ENCODE measurements at places on chromosomes 3 and 15.

DNA sequence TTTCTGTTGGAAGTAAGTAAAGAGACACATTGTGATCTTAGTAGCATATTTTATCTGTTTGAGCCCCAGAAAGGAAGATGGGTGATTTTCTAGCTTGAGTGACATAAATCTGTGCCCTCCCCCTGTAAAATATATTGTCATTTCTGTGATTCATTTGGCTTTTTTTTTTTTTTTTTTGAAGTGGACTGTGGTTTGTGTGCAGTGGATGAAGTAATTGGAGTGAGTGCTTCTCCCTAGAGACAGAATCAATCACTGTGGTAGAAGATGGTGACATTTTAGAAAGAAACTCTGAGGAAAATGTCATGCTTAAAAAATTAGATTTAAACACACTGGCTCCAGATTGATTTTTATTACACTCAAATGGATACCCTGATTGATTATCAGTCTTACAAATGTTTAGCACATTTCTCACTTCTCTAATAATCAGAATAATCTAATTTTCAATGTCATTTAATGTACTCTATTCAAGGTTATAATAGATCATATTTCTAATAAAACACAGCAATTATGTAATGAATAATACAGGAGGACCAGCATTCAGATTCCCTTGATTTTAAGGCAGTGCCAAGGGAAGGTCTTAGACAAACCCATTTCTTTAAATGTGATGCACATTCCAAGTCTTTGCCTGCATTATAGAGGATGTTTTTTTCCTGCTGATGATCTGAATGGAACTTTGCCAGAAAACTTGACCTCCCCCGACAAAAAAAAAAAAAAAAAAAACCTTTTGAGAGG is 116.6 kb downstream of the TOP2B start:
- DNase-seq = no peak

DNA sequence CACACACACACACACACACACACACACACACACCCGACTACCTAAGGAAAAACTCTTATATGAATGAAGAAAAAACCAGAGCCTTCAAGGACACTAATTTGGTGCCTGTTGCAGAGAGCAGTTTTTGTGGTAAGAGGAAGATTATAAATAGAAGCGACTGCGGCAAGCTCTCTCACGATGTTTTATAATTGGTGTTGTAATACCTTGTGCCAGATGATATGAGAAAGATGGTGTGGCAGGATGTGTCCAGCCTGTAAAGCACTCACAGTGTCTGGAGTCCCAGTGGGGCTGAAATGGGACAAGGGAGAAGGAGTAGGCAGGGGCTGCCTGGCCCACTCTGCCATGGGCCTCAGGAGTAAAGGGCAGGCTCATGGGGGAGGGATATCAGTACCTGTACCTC is 839.9 kb downstream of the AGBL1 start:
- DNase-seq = no peak

DNA sequence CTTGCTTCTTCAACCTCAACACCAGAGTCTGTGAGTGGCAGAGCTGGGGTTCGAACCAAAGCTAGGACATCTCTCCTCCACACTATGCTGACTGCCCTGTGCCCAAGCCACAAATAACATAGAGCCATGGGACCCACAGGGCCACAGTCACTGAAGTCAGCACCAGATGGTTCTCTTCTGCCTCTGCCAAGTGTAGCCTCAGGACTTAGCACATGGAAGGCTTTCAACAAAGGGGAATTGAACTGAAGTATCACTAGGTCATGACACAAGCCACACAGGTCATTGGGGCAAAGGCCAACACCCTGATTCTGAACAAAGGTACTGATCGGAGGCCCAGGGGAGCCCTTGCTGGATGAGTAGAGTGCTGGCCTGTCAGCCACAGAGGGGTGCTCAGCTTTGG is 83.6 kb downstream of the BDH1 start:
- DNase-seq = no peak

GRCh38 chr15:82910721-82911120 is 41.8 kb downstream of the HOMER2 start:
- no peak for DNase-seq

DNA sequence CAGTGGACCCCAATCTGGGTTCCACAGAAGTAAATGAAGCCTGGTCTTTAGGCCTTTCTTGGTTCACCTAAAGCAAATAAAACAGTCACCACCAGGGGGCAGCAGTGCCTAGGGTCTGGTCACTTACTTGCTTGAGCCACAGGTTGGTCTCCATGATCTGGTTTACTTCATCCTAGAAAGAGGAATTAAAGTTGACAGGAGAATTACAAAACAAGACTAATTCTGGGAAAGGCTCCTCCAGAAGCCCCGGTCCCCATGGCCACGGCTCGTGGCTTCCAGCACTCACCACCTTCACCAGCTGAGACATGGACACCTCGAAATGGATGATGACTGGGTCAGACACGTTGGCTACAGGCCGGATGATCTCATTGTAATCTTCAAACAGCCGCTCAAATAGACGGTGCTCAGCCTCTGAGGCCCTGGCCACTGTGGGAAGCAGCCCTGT is 2.3 kb downstream of the CHRNA3 start:
- peak; percentile 55 for DNase-seq

- DNase-seq = no peak
Measured at GRCh38 chr15:51224428-51224827, 114.0 kb downstream of the CYP19A1 start.

- DNase-seq = no peak
Measured at GRCh38 chr3:62502315-62503300, 129.3 kb upstream of the FEZF2 start.

GRCh38 chr15:36363335-36363734 is 216.1 kb upstream of the CDIN1 start:
- DNase-seq = no peak

DNA sequence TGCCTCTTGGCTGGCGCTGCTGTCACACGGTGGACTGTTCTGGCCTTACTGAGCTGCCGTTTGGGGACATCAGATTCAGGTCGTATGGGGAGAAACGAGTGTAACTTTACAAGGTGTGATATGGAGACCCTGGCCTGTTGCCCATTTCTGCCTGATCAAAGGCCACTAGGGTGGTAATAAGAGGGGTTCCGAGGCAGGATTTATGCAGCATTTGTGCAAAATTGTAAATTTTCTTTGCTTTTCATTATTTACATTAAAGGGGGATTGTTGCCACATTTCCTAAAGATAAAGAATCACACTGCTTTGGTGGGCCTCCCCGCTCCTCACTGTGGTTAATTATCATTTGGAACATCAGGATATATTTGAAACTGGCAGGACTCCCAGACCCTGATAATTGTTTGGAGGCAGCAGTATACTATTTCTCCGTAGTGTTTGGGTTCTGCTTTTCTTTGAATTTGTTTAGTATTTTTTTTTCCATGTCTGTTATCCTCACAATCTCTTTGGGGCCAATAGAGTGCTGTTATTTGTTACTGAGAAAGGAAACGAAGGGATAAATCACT is 891 bp downstream of the NXPE3 start:
- peak; percentile 41 for DNase-seq

GRCh38 chr15:43190178-43190577 is 5.0 kb downstream of the CCNDBP1 start:
- no peak for DNase-seq

DNA sequence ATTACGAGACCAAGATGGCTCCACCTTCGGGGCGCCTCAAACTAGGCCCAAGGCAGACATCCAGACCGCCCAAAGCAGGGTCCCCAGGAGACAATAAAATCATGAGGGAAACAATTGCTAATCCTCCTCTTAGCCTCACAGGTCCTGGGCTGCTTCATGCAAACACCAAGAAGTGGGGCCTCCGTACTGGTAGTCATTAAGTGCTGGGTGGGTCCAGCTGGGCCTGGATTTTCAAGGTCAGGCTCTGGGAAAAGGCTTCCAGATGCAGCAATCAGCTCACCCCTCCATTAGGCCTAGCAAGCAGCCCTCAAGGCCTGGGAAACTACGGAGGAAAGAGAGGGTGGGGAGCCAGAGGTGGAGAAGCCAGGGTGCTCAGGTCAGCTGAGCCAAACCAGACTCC is 634 bp downstream of the FBXL22 start:
- DNase-seq = no peak

DNA sequence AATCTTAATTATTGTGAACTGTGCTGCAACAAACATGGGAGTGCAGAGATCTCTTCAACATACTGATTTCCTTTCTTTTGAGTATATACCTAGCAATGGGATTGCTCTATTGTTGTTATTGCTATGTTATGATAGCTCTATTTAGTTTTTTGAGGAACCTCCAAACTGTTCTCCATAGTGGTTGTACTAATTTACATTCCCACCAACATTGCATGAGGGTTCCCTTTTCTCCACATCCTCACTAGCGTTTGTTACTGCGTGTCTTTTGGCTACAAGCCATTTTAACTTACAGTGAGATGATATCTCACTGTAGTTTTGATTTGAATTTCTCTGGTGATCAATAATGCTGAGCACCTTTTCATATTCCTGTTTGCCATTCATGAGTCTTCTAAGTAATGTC is 45.5 kb upstream of the TNFSF10 start:
- no peak for DNase-seq
